ENCODE measurements at places on chromosomes 16 and 17.

DNA sequence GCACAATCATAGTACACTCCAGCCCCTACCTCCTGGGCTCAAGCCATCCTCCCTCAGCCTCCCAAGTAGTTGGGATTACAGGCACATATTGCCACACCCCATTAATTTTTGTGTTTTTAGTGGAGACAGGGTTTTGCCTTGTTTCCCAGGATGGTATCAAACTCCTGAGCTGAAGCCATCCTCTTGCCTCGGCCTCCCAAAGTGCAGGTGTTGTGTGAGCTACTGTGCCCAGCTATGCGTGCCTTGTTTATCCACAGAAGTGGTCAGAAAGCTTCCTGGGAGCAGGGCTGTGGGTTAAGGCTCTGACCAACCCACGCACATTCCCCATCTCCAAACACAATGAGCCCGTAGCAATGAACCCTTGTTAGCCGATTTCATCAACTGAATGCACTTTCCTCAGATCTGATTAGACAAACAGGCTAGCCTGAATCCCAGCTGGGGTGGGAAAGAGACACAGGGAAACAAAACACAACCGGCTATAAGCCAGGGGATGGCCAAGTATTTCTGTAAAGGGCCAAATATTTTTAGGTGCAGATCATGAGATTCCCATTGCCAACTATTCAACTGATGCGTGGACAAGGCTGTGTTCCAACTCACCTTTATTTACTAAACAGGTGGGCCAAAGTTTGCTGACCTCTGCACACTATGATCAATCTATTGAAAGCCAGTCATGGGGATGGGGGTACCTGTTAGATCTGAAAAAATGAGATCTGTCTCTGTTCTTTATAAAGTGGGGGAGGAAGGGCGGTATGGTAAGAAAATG, 193.6 kb downstream of the CPPED1 start:
- DNase-seq, result no peak

DNA sequence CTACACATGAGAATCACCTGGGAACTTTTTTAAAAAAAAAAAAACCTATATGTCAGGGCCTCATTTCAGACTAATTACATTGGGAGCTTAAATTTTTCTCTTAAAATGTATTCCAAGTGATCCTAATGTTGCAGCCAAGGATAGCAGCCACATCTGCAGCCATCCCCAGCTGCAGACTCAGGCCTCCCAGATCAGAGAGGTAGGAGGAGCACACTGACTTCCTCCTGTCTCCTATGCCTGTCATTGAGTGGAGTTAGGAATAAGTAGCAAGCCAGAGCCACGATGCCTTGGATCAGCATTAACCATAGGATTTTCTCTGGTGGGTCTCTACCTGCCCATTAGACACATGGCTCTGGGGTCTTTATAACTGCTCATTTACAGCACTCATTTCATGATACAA, 463.5 kb downstream of the HS3ST4 start:
- no peak for DNase-seq

DNA sequence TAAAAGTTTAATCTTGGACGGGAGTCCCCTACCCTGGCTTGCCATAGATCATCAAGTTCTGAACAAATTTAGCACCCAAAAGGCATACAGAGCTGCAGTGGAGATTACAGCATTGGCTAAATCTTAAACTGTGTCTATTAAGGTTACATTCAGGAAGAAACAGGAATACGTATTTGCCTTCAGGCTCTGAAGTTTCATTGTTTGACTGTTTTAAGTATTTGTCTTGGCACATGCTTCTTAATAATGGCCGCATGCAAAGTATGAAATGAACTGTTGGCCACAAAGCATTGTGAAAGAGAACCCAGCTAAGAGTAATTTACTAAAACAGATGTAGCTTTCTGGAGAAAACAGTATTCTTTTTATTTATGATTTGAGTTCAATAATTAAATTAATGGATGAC, 63.9 kb upstream of the CNEP1R1 start:
- DNase-seq, result no peak

- no peak for DNase-seq
Measured at GRCh38 chr17:57478478-57479250, 222.3 kb downstream of the MSI2 start.

DNA sequence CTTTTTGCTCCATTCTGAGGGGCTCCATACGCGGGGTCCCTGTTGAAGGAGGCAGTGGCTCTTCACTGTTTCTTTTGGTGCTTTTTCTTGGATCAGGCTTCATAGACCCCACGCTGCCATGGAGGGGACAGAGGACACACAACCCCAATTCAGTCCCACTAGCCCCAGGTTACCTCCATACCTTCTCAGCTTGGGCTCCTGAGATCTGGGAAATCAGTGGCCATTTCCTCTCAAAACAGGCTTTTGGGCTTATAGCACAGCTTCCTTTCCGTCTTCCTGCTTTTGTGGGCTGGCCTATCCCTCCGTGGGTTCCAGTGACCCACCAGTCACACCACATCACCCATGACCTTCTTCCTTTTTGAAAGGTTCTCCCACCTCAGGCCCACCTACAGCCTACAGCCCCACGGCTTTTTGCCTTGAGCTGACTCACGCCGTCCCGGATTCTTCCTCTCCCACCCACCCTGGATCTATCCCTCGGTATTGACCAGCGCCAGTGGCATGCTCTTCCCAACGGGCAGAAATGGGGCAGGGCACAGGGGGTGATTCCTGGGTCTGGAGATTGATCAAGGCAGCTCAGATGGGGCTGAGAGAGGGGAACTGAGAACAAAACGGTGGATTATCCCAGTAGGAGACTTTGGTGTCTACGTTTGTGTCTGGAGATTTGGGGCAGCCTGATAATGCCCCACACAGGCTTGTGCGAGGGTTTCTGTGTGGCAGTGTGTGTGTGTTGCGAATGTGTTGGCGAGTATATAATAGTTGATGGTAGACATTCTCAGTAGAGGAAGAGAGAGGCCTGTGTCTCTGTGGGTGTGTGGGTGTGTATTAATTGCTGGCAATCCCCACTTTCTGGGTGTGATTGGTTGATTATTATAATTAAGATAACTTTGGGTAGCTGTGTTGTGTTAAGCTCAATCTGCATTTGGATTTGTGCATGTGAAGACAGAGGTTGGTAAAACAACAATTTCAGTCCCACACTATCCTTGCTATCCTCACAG, 3.8 kb downstream of the TBX21 start:
- DNase-seq, result no peak

- DNase-seq, result peak; percentile 50
Measured at GRCh38 chr17:79658811-79659207, 48.0 kb upstream of the RBFOX3 start.

- no peak for DNase-seq
Measured at GRCh38 chr17:48592577-48592976, 1.0 kb downstream of the HOXB5 start.

DNA sequence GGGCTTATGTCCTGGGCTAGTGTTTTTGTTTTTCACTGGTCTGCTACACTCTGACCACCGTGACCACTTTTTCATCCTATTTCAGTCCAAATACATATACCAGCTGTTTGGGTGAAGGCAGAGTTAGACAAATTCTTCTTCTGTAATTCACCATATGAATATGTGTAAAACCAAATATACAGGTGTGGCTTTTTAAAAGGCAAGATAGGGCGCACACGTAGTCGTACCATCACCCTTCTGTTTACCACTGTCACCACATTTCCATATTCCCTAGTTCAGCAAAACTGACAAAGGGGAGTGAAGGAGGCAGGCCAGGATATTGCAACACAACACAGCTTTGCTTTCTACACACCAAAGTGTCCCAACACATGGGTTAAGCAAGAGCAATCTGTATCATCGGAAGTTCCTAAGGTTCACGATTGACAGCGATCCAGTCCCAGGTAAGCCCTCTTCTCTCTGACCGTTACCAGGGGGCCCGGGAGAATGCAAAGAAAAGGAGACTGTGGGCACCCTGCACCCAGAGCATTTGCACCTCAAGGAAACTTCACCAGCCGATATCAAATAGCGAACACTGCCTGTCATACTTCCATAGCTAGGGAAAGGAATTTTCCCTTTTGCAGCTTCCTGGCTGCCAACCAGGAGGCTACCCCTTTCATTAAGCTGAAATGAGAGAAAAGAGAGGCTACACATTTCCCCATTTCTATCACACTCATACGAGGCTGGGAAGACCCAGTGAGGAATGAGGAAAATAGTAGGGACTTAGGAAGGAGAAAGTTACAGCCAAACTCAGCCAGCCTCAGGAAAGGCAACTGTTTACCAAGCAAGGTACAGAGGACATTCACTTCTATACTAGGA, 23.1 kb downstream of the CREBBP start:
- no peak for DNase-seq

DNA sequence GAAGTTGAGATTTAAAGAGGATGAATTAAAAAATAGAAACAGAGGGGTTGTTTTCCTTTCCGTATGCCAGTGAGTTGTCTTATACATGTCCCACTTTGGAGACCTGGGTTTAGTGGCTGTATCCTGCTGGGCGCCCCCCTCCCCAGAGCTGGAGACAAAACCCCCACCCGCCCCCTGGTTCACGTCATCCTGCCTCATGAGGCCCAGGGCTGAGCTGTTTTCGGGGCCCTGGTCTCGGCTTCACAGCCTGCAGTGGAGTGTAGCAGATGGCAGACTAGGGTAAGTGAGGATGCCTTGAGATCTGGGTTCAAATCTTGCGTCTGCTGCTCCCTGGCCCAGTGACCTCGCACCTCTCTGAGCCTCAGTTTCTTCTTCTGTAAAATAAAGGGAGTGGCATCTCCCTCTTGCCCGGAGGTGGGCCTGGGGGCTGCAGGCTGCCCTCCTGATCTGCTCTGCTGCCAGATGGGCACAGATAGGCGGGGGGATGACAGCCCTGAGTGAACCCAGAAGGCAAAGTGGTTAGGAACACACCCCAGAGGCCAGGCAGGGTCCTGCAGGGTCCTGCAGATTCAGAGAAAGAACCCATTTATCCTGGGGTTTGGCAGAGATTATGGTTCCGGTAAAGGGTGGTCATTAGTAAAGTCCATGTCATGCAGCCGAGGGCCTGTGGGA, 45.1 kb downstream of the SOCS3 start:
- DNase-seq, result no peak

GRCh38 chr16:6483469-6484033, 849.1 kb upstream of the RBFOX1 start:
- DNase-seq, result no peak

DNA sequence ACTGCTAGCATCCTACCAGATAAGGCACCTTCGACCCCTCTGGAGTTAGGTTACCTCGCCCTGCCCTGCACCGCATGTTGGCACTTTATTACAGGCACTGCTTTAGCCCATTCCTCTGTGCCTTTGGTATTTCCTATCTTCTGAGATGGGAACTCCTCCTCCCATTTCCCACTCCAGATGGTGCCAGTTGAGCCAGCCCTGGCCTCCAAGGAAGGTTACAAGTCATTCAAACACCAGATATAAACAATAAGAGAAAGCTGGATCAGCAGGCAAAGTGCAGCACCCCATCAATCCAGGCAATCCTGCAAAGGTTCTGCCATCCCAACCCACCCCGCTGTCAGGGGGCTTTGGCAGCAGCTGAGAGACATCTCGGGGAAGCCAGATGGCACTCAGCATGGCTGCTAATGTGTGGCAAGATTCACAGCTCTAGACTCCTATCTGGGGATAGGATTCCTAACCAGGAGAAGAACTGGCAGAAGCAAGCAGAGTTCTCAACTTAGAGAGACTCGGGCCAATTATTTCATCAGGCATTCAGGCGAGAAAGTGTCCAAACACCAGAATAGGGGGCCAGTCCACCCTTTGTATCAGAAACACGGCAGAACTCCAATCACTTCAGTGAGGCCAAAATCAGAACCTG, 113.0 kb downstream of the COPRS start:
- DNase-seq, result no peak

- no peak for DNase-seq
Measured at GRCh38 chr16:2956579-2956956, 7.5 kb upstream of the KREMEN2 start.

- DNase-seq, result no peak
Measured at GRCh38 chr17:81026266-81027036, 8.5 kb upstream of the BAIAP2 start.

DNA sequence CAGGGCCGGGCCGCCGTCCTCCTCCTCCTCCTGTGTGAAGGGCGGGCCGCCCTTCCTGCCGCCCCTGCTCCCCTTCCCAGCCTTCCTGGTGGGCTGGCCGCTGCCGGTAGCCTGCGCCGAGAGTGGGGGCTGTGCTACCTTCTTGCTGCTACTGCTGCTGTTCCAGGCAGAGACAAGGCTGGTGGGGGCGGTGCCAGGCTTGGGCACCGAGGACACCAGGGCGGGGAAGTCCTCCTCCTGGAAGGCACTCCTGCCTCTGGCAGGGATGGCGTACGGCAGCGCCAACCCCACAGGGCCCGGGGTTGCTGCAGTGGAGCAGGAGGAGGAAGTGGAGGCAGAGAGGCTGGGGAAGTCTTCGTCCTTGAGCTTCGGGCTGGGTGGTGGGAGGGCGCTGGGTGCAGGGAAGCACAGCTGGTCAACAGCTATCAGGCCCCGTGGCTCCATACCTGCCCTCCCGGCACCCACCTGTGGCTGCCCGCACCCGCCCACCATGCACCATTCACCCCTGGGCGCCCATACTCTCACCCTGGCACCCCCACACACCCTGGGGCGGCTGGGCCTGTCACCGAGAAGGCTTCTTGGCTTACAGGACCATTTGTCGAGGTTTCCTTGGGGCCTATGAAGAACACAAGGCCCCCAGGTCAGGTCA, 9.6 kb downstream of the ZNF598 start:
- DNase-seq, result no peak

GRCh38 chr16:79980650-79981521, 380.3 kb upstream of the MAF start:
- DNase-seq, result no peak

DNA sequence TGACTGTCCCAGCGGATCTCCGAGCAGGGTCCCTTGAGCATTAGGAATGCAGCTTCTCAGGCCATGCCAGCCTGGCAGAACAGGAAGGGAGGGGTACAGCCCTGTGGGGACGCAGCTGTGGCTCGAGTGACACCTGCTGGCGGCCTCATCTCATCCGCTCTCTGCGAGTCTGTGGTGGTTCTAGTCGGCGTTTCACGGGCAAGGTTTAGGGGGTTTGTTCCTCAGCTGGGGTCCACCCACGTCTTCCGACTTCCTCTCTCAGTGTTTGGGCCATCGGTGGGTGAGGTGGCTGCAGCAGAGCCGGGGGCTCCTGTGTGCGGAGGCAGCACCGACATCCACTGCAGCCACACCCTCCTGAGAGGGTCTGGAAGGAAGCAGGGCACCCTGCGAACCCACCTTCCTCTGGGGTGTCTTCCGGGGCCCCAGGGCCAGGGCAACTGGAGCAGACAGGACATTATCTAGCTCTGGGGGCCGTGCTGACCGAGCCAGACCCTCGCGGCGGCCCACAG, 33.3 kb downstream of the JPH3 start:
- DNase-seq, result no peak
